ENCODE measurements at places on chromosomes 16 and 17. TPM values are rescaled to one million over a fixed set of nuclear protein-coding genes. Genes with fewer than 3 reads are reported as not detected.

Gene C1QTNF8
- not detected for total RNA-seq

Gene HOXB13
- total RNA-seq: not detected

Gene ENPP7
- 0.18 TPM for total RNA-seq

Gene CENPN
- 6.2 TPM for total RNA-seq

Gene HSD17B2
- 47.8 TPM for total RNA-seq

Gene ABAT
- 29.9 TPM for total RNA-seq

Gene SLC5A11
- total RNA-seq: 0.70 TPM

Gene CD300E
- 0.73 TPM for total RNA-seq

Gene FZD2
- 3.9 TPM for total RNA-seq

Gene KRT13
- total RNA-seq: 2,358 TPM

Gene HBA2
- 88.0 TPM for total RNA-seq

Gene NPTX1
- total RNA-seq: 2.0 TPM

Measured in ureter (tissue), 1 donor.